Astrocyte of the cerebellum (primary cell): ENCODE measurements at places on chromosomes 3 and 15.

GRCh38 chr15:101813803-101814534 is 2.0 kb downstream of the OR4F15 start:
- DNase-seq: no peak

DNA sequence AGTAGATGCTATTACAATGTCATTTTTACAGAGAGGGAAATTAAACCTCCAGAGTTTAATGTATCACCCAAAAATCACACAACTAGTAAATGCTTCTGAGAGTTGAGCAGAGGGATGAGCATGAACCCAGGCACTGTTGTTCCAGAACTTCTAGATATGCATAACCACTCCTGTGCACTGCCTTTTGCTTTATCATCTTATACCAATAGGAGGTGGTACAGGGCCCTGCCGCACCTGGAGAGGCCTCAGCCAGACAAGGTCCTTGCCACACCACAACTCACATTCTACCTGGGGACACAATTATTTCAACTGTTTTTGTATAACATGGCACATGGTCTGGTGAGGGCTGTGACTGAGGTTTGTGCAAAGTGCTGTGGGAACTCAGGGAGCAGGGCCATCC is 78.5 kb upstream of the NTRK3 start:
- DNase-seq: no peak

- DNase-seq: no peak
These were observed 451.5 kb upstream of the PPP2R3A start for GRCh38 chr3:135514060-135514448.

DNA sequence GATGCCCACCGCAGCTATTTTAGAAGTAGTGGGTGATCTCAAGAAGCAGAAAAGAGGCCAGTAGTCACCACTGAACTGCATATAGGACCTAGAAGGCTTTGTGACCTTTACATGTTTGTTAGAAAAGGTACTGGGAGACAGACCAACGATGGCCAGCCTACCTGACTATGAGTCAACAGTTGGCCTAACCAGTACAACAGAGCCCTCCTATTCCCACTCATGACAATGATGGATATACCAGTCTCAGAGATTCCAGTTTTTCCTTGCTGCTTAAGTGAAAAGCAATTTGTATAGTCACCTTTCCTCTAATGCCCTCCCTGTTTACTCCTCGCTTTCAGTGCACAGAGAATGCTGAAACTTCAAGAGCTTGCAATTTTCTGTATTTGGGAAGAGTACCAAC is 86.6 kb upstream of the PPIB start:
- no peak for DNase-seq

DNA sequence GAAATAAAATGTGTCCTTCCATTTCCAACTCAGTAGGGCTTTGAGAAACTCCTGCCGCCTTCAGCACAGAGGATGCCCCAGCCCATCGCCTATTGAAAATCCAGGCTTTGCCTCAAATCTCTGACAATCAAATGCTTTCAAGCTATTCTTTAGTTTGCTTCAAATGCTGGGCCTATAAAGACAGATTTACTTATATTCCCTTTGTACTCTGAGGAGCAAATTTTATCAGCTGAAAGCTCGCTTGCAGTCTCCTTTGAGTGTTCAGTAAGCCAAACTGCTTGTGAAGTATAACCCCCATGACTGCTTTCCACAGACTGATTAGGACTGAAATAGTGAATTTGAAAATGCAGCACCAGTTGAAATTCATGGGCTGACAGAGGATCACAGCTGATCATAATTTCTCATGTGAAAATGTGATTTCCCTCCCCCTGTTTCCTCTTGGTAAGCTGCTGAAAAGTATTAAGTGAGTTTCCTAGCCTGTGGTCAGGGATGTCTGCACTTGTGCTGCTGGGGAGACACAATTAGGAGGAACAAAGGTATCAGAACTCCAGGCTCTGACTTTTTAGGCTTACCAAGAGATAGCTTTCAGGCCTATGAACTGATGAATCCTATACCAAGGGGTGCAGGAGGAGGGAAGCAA is 563.4 kb upstream of the TGFBR2 start:
- no peak for DNase-seq

GRCh38 chr15:57218826-57219576 is 157.3 kb upstream of the CGNL1 start:
- peak; percentile 95 for DNase-seq

GRCh38 chr15:78766041-78766440 is 45.2 kb downstream of the ADAMTS7 start:
- DNase-seq: no peak

DNA sequence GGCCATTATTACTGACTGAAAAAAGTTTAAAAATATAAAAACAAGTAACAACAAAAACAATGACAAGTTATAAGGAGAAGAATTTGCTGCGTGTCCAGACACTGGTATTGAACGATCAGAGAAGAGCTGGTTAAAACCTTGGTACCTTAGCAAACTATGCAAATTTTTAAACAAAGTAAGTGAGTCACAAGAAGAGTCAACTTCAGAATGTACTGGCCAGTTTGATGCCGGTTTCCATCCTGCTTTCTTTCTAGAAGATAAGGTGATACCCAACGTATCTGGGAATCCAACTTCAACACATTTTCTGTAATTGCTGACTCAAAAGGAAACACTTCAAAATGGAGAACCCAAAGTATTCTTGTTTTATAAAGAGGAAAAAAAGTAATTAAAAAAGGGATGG is 49.8 kb downstream of the RUBCN start:
- no peak for DNase-seq

DNA sequence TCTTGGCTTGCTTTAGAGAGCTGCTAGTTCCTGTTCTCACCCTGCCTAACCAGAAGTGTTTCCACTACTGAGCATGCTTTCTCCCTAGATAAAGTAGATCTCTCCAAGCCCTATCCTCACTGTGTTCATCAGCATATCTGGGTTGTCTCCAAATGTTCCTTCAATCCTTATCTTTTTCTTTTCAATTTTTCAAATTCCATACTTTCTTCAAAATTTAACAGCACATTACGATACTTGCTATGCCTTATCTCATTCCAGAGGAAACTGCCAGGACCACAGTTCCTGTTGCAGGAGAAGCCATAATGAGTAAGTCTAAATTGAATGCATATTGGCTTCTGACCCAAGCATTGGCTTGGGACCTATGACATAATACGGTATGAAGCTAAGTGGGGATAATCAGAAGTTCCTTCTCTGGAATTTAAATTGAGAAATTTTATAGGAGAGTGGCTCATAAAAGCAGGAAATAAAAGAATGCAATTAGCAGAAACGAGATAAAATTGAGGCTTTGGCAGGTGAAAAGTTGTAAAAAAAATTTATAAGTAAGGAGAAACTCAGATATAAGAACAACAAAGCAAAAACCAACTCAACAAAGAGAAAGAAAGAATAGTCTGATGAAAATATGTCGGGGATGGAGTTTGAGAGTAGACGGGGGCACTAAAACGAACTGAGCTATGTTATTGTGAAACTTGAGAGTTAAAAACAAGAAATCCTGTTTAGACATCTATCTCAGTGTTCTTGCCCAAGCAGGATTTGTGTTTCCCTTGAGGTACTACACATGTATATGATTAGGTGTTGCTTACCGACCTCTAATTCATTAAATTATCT is 631.7 kb upstream of the CCDC54 start:
- peak; percentile 23 for DNase-seq

- no peak for DNase-seq
These were observed 26.4 kb downstream of the BCL2A1 start for GRCh38 chr15:79944622-79945021.

- DNase-seq: peak; percentile 92
These were observed 136.7 kb upstream of the DAZL start for GRCh38 chr3:16741890-16742289.

DNA sequence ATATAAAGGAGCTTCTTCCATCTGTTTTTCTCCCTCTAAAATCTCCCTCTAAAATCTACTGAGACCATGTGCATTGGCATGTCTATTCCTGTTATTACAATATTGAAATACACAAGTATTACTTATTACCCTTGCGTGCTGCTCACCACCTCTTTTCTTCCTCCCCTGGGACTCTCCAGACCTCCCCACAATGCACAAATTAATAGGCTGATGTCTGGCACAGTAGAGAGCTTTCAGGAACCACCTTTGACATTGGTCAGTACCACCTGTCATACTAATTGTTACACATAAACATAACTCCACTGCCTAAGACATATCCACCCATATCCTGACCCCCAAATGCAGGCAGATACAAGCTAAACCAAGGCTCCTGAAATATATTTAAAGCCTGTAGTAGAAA is 722.6 kb downstream of the FHIT start:
- DNase-seq: no peak

- DNase-seq: no peak
These were observed 3.1 kb downstream of the CSRNP1 start for GRCh38 chr3:39150148-39150802.

- DNase-seq: no peak
These were observed 43.7 kb downstream of the STAG1 start for GRCh38 chr3:136708333-136708985.

- DNase-seq: no peak
These were observed 46.3 kb upstream of the TIPARP start for GRCh38 chr3:156627946-156628569.

DNA sequence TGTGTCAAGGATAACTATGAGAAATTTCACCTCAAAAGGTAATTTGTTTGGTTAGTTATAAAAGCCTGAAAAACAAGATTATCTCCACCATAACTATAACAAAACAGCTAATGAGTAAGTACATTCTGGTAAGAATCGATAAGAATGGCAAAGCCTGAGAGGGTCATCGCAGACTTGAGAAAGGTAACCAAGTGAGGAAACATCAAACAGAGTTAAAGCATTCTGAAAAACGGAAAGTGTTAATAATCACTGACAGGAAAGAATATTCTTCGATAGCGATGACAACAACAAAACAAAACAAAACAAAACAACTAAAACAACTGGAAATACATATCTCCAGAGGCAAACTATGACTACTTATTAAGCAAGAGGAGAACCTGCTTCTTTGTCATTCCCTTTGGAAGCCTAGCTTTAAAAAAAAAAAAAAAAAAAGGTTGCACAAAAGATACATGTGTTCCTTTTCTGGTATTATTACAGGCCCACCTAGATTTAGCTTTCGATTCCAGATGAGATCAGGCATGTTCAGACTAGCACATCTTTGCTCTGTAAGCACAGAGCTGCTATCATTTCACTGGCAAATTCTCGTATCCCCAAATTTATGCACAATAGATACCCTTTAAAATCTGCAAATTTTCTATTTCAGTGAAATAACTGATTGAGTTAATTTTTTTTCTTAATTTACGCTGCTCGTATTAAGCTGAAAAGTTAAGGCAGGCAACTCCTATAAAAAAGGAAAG is 155.6 kb downstream of the TIGIT start:
- DNase-seq: no peak

- DNase-seq: no peak
These were observed 1.3 kb downstream of the HACD2 start for GRCh38 chr3:123583561-123583960.
